Astrocyte of the hippocampus (primary cell): ENCODE measurements at places on chromosomes 1 and 21.

DNA sequence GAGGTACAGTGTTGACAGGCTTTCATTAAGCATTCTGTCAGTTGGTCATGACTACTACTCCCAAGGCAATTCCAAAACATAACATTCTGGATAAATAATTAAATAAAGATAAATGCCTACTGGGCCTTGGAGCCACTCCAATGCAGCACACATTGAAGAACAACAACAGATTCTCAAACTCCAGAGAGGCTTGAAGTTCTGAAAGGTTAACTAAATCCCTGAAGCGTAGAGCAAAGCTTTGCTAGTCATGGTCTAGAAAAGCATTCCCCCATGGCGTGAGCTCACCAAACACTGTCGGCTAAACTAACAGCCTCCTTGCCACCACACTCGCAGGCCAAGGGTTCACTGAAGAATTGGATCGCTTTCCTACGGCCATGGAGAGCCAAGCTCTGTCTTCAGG is 268.0 kb downstream of the ATG4C start:
- DNase-seq = no peak

- DNase-seq = peak; percentile 47
Measured at GRCh38 chr1:89873770-89874169, 52.9 kb downstream of the LRRC8D start.

DNA sequence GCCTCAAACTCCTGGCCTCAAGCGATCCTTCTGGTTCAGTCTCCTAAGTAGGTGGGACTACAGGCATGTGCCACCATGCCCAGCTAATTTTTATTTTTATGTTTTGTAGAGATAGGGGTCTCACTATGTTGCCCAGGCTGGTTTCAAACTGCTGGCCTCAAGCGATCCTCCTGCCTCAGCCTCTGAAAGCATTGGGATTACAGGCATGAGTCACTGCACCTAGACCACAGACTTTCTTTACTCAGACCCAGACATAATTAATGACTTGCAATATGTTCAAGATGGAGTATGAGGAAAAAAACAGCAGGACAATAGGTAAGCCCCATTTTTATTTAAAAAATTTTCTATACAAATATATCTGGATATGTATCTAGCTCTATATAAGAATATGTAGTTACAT is 13.2 kb downstream of the KANK4 start:
- no peak for DNase-seq

GRCh38 chr21:46155514-46156377 is at the start of gene FTCD:
Gene FTCD, minus strand, starts transcription at chr21:46155579. Its CDS starts 56 bp downstream, at chr21:46155523.
- no peak for DNase-seq

DNA sequence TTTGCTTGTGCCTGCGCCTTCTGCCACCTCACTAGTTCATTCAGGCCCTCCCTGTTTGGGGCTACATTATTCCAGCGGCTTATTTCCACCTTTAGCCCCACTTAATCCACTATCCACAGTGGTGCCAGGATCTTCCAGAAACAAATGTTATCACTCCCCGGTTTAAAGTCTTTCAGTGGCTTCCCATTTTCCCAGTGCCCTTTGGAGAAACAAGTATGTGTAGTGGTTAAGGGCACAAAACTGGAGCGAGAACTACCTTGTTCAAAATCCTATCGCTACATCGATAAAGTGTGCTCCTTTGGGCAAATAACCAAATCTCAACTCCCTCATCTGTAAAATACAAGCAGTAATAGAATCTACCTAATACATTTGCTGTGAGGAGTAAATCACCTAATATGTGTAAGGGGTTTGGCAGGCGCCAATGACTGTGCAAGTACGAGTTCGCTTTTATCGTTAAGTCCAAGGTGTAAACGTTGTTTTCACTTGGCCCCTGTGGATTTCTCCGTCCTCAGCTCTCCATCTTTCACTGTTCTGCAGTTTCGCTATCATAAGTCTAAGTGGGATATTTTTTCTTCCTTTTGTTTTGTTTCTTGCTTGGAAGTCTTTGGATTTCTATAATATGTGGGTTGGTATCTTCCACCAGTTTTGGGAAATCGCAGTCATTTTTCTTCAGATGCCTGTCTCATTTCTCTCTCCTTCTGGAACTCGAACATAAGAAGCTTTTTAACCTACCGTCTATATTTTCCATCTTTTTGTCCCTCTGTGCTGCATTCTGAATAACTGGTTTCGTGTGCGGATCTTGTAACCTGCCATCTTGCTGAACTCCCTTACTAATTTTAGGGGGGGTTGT is 844 bp upstream of the MEAF6 start:
- no peak for DNase-seq

DNA sequence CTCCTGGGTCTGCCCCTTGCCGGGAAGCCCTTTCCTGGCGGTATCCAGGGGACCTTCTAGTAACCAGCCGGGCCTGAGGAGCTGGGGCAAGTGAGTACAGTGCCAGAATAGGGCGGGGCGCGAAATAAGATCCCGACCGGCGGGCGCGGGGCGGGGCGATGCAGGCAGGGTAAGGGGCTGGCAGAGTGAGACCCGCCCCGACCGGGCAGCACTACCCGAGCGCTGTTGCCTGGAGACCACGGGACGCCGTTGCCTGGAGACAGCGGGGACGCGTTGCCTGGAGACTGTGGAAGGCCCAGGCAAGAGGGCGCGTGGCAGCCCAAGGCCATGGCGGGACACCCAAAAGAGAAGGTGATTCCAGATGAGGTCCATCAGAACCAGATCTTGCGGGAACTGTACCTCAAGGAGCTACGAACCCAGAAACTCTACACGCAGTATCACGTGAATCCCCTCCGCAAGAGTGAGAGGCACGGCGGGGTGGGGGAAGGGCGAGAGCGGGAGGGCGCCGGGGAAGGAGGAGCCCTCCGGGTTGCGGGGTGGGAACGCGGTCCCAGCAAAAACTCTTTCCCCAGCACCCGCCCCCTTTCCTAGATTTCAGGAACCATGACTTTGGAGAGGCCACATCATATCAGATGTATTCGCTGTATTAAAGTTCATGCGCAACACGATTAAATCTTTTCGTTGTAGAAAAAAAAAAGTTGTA is 24.3 kb downstream of the EBNA1BP2 start:
- DNase-seq = peak; percentile 92

DNA sequence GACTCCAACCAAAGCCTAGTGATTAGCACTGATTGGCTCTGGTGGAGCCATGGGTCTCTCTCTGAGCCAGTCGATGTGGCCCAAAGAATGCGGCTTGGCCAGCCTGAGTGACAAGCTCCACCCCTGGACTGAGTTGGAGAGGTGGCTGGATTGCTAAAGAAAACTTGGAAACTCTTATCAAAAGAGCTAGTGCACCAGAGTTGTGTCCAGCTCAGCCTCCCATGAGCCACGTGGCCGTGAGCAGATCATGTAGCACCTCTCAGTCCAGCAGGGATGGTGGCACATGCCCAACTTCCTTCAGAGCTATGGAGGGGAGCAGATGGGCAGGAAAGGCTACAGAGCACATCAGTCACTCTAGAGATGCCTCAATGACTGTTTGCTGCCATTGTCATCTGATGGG is 142.8 kb upstream of the VAMP3 start:
- DNase-seq = no peak

DNA sequence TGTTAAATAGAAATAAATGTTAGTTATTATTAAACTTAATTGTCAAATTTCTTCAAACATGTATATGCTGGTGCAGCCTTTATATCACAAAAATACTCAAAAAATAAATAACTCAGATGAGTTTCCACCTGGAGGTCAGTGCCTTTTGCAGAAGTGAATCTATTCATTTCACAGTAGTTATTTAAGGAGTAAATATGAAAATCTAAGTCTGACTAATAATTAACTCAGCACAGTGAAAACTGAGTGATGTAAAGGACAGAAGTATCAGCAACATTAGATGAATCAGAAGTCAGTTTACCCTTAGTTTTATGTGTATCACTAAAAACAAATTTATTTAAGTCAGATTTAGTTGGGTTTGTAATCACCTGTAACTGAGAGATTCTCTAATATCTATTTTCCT is 2135.4 kb downstream of the MRPL39 start:
- DNase-seq = no peak

DNA sequence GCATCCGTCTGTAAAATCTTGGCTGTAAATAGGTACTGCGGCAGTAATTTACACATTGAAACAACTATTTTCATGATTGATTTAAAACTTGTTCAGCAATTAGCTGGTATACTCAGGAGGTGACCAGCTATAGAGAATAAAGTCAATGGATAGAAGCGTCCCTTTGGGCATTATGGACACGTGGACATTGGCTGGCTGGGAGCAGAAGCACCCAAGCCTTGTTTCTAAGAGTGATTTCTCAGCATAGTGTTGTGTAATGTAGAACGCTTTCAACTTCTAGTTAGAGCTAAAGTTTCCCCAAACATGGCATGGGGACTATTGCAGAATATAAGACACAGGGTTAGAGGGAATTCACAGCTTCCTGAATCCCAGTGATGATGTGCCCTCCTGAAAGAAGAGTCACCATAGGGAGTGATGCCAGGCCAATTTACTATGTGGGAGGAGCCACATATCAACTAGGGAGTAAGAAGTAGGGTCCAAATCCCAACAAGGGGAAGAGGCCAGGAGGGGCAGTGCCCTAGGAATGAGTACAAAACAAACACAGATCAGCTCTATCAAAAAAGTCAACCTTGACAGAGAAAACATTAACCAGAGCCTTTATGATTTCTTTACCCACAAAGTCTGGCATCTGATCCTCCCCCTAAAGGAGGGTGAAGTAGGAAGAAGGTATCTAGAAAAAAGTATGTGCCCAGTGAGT is 92.7 kb downstream of the SUSD4 start:
- no peak for DNase-seq

DNA sequence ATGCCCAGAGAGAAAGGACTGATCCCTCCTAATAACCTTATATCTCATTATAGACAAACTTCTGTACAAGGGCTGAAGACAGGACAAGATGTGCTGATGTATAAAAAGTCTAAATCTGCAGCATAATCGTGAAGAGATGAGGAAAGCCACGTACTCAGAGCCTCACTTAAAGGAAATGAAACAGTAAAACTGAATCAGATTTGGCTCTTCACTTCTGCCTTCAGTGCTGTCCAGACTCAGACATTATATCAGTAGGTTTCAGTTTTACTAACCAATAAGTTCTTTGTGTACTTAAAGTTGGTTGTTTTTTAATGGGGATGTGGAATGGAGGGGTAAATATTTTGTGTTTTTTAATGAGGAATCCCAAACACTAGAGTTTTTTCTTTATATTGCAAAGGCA is 45.3 kb upstream of the RGS1 start:
- DNase-seq = no peak

- no peak for DNase-seq
Measured at GRCh38 chr1:177779166-177779965, 190.5 kb downstream of the SEC16B start.

- peak; percentile 91 for DNase-seq
Measured at GRCh38 chr1:234608025-234608910, 1.7 kb downstream of the IRF2BP2 start.

- DNase-seq = peak; percentile 32
Measured at GRCh38 chr1:68307378-68307787, 75.1 kb upstream of the WLS start.

DNA sequence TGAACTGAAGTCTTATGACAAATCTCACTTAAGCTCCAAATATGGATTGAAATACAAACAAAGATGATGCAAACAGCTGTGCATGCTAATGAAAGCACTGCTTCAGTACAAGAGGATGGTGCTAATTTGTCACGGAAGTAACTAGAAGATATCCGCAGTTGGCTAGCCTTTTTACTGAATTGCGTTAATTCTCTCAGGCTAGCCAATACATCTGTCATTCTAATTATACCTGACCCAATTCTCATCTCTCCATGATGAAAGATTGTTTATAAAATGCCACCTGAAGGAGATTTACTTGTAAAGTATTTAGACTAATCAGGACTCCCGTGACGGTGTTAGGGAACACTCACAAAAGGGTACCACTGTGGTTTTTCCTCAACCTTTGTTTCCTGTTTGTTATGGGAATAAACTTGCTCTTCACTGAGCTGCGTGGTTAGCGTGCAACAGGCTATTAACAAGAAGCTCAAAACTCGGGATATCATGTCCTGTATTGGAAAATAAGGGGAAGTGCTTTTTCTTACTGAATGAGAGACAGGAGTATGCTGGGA is 162.5 kb downstream of the APP start:
- DNase-seq = no peak

DNA sequence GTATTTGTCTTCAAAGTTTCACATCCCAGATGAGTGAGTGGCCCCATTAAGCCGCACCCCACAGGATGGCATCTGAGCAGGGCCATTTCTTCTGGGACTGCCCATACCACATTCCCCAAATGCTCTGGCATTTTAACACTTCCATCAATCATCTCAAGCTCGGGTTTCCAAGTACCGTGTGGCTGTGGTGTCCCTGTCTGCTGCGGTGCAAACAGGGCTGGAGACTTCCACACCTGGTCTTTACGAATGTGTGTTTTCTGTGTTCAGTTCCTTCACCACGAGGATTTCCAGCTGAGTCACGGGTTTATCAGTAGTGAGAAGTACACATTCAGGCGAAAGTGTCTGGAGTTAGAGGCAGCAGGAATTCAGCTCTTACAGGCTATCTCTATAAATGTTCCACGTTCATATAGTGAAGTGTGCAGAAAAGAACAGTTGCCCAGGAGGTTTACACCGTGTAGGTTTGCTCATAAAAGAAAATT is 195.2 kb downstream of the RHOU start:
- DNase-seq = no peak

GRCh38 chr1:22626237-22627157 is 9.9 kb upstream of the C1QA start:
- DNase-seq = no peak
